Activated CD4-positive, alpha-beta T cell treated with anti-CD3 and anti-CD28 coated beads for 36 hours (primary cell): ENCODE measurements at places on chromosomes 11 and 22.

GRCh38 chr11:64092761-64093136 lies 57.0 kb downstream of the FLRT1 start:
- no peak for DNase-seq
- peaks cover 3% of the 10 kb centered on the region for H3K4me1 ChIP-seq
- no peak overlapping the region for H3K4me3 ChIP-seq
- no peaks in the 10 kb centered on the region for H3K27me3 ChIP-seq
- H3K36me3 ChIP-seq, result no peaks in the 10 kb centered on the region
- H3K27ac ChIP-seq, result no peak overlapping the region

- H3K4me1 ChIP-seq, result peaks cover 18% of the 10 kb centered on the region
- no peak overlapping the region for H3K27ac ChIP-seq
- peaks cover 14% of the 10 kb centered on the region for H3K36me3 ChIP-seq
- no peak for DNase-seq
- H3K27me3 ChIP-seq, result no peaks in the 10 kb centered on the region
These were observed 1.5 kb downstream of the ZW10 start for GRCh38 chr11:113771964-113772363.

DNA sequence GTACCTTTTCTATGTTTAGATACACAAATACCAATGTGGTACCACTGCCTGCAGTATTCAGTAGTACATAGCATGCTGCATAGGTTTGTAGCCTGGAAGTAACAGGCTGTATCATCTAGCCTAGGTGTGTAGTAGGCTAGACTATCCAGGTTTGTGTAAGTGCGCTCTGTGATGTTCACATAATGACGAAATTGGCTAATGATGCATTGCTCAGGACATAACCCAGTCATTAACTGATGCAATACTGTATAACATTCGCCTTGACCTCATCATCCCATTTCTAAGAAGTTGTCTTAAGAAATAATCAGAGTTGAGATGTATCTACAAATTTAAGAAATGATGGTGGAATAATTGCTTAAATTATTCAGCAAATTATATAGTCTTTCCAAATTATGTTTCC lies 116.0 kb upstream of the TIMP3 start:
- no peak overlapping the region for H3K4me3 ChIP-seq
- H3K27ac ChIP-seq, result no peak overlapping the region
- no peaks in the 10 kb centered on the region for H3K4me1 ChIP-seq

GRCh38 chr11:67289651-67290479 lies 762 bp downstream of the ANKRD13D start:
- no peaks in the 10 kb centered on the region for H3K27me3 ChIP-seq
- peaks cover 48% of the 10 kb centered on the region for H3K36me3 ChIP-seq
- H3K4me3 ChIP-seq, result peak overlapping the region; percentile 87
- no peak for DNase-seq

DNA sequence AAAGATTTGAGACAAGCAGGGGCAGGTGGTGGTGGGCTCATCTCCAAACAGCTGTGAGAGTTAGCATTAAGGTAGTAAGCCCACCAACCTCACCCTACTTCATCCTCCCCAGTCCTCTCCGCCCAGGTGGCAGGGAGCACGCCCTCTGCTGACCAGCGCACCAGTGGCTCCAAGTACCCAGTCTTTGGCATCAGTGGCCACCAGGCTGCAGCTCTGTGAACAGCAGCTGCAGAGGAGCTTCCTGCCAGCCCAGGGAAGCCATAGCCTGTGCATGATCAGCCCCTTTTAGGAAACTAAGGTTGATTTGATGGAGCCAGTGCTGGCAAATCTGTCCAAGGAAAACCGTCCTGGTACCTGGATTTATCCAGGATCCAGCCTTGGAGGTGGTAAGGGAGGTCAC lies 21.7 kb downstream of the CAVIN3 start:
- no peak overlapping the region for H3K4me3 ChIP-seq
- peaks cover 9% of the 10 kb centered on the region for H3K27me3 ChIP-seq
- no peak overlapping the region for H3K27ac ChIP-seq
- peak; percentile 59 for DNase-seq

DNA sequence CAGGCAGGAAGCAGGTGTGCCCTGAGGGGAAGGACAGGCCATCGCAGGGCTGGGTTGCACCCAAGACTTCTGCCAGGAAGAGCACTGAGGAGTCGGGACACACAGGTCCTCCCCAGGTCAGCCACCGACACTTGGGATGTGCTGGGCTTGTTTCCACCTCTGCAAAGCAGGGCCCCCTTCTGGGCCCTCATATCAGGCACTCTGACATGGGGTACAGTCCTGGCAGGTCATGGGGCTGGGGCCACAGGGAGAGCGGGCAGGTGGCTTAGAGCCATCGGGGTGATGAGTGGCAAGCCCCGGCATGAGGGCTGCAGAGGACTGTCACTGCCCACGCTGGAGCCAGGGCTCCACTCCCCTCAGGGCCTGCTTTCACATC lies 7.9 kb upstream of the ADORA2A start:
- no peak for DNase-seq
- no peaks in the 10 kb centered on the region for H3K4me1 ChIP-seq
- H3K36me3 ChIP-seq, result peaks cover 6% of the 10 kb centered on the region
- peaks cover 3% of the 10 kb centered on the region for H3K27me3 ChIP-seq
- no peak overlapping the region for H3K27ac ChIP-seq

DNA sequence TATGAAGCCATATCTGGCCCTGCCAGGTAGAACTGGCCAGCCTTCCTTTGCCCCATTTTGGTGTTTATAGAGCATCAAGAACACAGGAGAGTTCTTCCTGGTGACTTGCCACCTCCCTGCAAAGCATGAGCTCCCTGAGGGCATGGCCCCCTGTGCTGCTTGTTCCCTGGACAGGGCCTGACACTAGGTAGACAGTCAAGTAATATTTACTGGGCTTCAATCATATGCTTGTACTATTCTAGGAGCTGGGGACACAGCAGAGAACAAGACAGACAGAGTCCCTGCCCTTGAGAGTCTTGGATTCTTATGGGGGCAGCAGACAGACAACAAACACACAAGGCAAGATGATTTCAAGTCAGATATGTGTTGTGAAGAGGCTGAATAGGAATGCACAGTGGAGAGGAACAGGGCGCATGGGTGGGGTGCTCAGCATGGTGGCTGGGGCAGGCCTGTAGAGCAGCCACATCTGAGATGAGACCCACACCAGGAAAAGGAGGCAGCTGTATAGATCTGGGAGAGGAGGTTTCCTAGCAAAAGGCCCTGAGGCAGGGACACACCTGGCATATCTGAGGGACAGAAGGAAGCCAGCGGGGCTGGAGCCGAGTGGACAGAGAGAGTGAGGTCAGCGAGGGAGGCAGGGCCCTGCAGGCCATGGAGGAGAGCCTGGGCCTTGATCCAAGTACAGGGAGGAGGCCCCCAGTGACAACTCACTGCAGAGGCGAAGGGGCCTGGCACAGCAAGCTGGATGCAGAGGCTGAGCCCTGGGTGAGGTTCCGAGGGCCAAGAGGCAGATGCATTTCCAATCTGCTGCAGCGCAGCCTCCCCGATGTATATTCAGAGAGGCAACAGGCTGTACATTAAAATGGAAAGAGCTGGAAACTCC lies 10.2 kb upstream of the CBX6 start:
- no peaks in the 10 kb centered on the region for H3K36me3 ChIP-seq
- H3K27ac ChIP-seq, result peak overlapping the region; percentile 80
- H3K27me3 ChIP-seq, result no peaks in the 10 kb centered on the region
- no peak overlapping the region for H3K4me3 ChIP-seq
- peaks cover 29% of the 10 kb centered on the region for H3K4me1 ChIP-seq

- H3K4me3 ChIP-seq, result peak within 1 kb of the TSS; percentile 79
- H3K27ac ChIP-seq, result peak within 1 kb of the TSS; percentile 93
- H3K27me3 ChIP-seq, result no peaks in the 10 kb centered on the region
- H3K36me3 ChIP-seq, result no peaks in the 10 kb centered on the region
These were observed at the start of the genes CBY1 and FAM227A for GRCh38 chr22:38656256-38657044. CBY1 (plus strand) TSS chr22:38656638; CDS start chr22:38668055, 11,417 bp downstream. FAM227A (minus strand) TSS chr22:38656392; CDS start chr22:38650168, 6,224 bp downstream.

- H3K27me3 ChIP-seq, result no peaks in the 10 kb centered on the region
- H3K4me3 ChIP-seq, result no peak overlapping the region
- H3K27ac ChIP-seq, result no peak overlapping the region
- H3K36me3 ChIP-seq, result peaks cover 9% of the 10 kb centered on the region
- no peaks in the 10 kb centered on the region for H3K4me1 ChIP-seq
These were observed 404.1 kb downstream of the TBC1D22A start for GRCh38 chr22:47166446-47167016.

GRCh38 chr11:68159161-68159560 lies 38.0 kb upstream of the CHKA start:
- H3K27me3 ChIP-seq, result no peaks in the 10 kb centered on the region
- no peak overlapping the region for H3K27ac ChIP-seq
- no peak overlapping the region for H3K4me3 ChIP-seq

DNA sequence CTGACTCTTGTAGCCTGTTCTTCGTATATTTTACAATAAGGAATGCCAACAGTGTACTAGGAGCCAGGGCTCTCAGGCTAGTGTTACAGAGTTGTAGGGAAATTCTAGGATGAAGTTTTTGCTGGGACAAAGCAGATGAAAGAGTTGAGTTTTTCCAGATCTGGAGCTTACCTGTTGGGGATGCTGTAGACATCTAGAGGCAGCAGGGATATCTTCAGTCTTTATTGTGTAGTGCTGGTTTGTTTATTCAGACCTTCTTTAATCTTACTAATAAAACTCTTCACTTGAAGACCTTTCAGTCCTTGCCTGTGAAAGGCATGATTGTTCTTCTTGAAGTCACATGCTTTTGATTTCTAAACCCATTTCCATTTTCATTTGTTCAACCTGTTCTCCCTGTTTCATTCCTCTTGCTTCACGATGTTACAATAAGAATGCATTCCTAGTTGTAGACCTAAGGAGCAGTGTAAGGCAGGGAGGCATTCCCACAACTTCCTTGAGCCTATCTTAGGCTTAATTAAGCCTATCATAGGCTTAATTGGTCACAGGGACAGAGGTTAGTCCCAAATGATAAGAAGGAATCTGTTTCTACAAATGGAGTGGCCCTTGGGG lies 7.9 kb upstream of the SLC37A2 start:
- DNase-seq, result no peak
- H3K27ac ChIP-seq, result no peak overlapping the region
- H3K4me3 ChIP-seq, result no peak overlapping the region
- peaks cover 1% of the 10 kb centered on the region for H3K27me3 ChIP-seq
- peaks cover 3% of the 10 kb centered on the region for H3K36me3 ChIP-seq

DNA sequence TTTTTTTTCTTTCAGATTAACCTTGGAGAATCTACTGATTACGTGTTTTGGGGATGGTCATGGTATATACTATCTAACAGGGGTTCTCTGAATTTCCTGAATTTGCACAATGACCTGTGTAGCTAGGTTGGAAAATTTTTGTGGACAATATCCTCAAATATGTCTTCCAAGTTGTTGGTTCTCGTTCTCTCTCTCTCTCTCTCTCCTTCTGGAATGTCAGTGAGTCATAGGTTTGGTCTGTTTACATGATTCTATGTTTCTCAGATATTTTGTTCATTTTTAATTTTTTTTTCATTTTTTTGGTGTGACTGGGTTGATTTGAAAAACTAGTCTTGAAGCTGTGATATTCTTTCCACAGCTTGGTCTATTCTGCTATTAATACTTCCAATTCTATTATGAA lies 604.0 kb upstream of the ANO3 start:
- H3K27ac ChIP-seq, result no peak overlapping the region
- H3K4me3 ChIP-seq, result no peak overlapping the region
- no peak for DNase-seq
- no peaks in the 10 kb centered on the region for H3K36me3 ChIP-seq

DNA sequence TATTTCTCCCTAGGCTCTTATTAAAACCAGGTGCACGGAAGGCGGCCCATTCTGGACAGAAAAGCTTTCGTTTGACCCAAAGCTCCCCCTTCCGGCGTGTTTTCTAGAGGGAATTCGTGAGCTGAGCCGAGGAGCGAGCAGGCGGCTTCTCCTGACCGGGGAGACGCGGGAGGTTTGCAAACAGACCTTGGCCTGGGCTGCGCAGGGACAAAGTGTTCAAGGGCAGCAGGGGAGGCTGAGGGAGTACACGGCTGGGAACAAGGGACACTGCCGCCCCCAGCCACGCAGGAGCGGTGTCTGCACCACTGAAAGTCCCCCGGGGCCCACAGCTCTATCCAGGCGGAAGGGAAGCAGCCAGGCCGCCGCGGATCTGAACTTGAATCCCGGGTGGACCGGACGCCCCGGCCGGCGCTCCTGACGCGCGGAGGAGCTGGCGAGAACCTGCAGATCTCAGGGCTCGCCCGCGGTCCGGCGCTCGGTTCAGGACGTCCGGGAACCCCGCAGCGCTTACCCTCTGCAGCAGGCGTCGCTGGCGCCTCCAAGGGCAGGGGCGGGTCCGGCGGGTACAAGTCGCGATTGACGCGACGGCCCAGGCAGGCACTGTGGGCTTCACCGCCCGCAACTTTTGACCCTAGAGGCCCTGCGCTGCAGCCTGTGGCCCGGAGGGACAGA lies 101.9 kb downstream of the WT1 start:
- H3K27me3 ChIP-seq, result peaks cover 34% of the 10 kb centered on the region
- H3K4me3 ChIP-seq, result peak overlapping the region; percentile 48
- no peak overlapping the region for H3K27ac ChIP-seq
- peak; percentile 58 for DNase-seq
- no peaks in the 10 kb centered on the region for H3K36me3 ChIP-seq
